ENCODE measurements at places on chromosomes 11 and 22.

DNA sequence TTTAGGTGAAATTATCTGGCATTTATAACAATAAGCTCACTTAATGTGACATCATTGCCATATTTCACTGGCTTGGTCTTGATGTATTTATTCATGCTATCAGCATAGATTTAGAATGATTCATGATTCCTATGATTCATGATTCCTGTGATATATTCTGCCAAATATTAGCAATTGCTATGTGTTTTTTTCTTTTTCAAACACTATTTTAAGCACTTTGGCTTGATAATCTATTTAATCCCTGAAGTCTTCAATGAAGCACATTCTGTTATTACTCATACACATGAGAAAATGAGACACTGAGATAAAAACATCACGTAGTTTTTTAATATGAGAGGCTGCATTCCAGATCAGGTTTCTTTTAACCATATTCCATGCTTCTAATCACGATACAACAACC is 78.5 kb downstream of the LUZP2 start:
- H3K4me1 ChIP-seq = peaks cover 3% of the 10 kb centered on the region
- H3K27ac ChIP-seq = no peak overlapping the region
- H3K4me3 ChIP-seq = no peak overlapping the region
- no peaks in the 10 kb centered on the region for H3K27me3 ChIP-seq

- no peaks in the 10 kb centered on the region for H3K36me3 ChIP-seq
- no peak overlapping the region for H3K4me3 ChIP-seq
- no peak for DNase-seq
- no peaks in the 10 kb centered on the region for H3K4me1 ChIP-seq
- H3K27me3 ChIP-seq = no peaks in the 10 kb centered on the region
These were observed 63.7 kb downstream of the MICAL2 start for GRCh38 chr11:12174128-12174476.

DNA sequence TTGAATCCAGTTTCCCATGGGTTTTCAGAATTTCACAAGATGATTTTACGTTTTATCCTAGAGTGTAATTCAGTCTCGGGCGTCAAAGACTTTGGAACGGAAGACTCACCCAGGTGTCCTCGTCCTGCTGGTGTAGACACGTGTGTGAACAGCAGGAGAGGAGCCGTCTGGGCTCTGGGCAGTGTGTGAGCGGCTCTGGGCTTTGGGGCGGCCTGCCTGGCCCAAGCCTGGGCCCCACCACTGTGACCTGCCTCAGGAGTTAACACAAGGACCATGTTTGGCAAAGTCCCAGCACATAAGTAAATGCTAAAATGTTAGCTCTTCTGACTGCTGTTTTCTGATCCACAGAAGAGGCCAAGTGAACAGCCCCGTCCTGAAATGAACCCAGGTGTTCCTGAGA is 1093.3 kb downstream of the BRD1 start:
- H3K27me3 ChIP-seq = no peaks in the 10 kb centered on the region
- peaks cover 20% of the 10 kb centered on the region for H3K36me3 ChIP-seq
- H3K4me3 ChIP-seq = no peak overlapping the region
- DNase-seq = no peak
- H3K27ac ChIP-seq = peak overlapping the region; percentile 19

GRCh38 chr11:127037001-127037400 is 36.4 kb upstream of the KIRREL3 start:
- H3K36me3 ChIP-seq = no peaks in the 10 kb centered on the region
- H3K4me3 ChIP-seq = no peak overlapping the region
- peaks cover 3% of the 10 kb centered on the region for H3K27me3 ChIP-seq
- DNase-seq = no peak
- H3K27ac ChIP-seq = no peak overlapping the region
- no peaks in the 10 kb centered on the region for H3K4me1 ChIP-seq

DNA sequence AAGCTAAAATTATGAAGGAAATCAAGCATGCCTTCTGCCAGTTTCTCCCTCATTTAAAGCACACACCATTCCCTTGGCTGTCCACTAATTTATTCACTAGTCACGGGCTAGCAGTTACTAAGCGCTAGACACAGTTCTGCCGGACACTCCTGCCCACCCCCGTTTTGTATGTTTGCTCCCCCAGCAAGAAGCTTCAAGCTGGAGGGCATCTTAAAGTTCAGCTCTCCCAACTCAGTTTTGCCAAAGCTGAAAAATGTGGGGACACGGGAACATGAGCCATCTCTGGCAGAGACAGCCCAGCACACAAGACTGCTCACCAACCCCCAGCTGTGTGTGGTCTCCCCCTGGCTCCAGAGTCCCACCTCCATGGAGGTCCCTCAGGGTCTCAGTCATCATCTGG is 263.6 kb downstream of the BRD1 start:
- no peak overlapping the region for H3K27ac ChIP-seq
- H3K4me1 ChIP-seq = peaks cover 7% of the 10 kb centered on the region
- H3K36me3 ChIP-seq = no peaks in the 10 kb centered on the region
- no peak for DNase-seq
- H3K4me3 ChIP-seq = no peak overlapping the region

DNA sequence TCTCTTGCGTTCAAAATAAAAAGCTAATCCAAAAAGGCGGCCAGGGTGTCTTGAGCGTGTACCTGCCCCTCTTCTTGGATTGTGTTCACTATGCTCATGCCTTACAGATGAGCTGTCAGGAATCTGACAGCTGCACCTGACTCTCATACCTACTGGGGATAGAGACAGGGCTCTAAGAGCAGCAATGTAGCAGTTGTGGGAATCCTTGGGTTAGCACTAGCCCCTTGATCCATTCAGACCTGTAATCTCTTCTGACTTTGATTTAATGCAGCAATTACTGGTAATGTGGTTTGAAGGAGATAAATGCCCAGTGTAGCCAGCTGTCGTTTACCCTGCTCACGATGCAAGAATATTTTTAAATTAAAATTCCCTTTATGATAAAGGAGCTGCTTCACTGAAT is 145.8 kb downstream of the APOL5 start:
- no peak overlapping the region for H3K4me3 ChIP-seq
- no peaks in the 10 kb centered on the region for H3K36me3 ChIP-seq
- H3K27me3 ChIP-seq = no peaks in the 10 kb centered on the region
- peaks cover 29% of the 10 kb centered on the region for H3K4me1 ChIP-seq
- H3K27ac ChIP-seq = no peak overlapping the region

DNA sequence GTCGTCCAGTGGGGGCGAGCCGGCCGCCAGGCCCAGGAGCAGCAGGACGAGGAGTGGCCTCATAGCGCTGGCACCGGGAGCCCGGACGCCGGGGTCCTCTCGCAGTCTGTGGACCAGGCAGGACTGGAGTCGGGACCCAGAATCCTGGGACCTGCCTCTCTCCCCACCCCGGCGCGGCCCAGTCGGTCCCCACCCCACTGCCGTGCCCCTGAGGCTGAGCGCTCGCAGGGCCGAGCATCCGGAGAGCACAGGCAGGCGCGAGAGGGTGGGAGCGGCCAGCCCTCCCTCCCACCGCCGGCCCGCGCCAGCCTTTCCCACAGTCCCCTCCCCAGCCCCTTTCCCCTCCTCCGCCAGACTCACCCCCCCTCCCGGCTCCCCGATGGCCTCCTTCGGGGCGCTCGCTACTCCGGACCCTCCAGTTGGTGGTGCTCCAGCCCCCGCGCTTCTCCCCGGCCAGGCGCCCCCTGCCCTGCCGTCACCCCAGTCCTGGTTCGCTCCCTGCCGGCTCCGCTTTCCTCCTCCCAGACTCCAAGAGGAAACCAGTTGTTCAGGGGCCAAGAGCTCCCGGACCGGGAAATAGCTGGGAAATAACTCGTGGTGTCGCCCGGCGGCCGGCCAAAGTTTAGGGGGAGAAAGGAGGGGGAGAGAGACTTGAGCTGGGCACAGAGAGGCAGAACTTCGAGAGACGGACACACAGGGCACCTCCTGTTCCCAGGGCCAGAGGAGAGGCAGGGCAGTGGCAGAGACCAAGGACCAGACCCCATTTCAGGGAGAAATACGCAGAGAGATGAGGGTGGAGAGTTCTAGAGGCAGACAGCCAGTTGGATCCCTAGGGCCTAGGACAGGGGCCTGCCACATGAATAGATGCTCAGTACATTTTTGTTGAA is at the start of gene C1QTNF5:
TSS of gene C1QTNF5 (minus strand) at position 549 of the 887 bp plus-strand sequence. CDS start at position 63, 486 bp downstream.
- DNase-seq = no peak
- H3K4me1 ChIP-seq = peaks cover 39% of the 10 kb centered on the region
- H3K27ac ChIP-seq = no peak within 1 kb of the TSS
- H3K27me3 ChIP-seq = peaks cover 50% of the 10 kb centered on the region
- peak within 1 kb of the TSS; percentile 54 for H3K4me3 ChIP-seq

DNA sequence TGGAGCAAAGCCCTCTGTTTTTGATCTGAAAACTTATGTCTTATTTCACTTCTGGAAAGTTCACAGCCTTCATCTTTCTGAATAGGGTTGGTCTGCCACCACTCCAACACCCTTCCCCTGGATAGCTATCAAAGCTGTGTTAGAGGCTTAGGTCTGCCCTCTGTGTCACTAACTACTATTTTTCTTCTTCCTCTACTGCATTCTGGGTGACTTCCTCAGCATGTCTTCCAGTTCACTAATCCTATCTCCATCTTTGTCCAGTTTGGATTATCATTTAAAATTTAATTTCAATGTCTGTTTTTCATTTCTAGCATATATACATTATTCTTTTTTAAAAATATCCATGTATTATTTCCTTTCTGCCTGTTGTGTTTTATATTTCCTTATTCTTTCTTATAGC is 84.6 kb downstream of the ZNRF3 start:
- peaks cover 28% of the 10 kb centered on the region for H3K4me1 ChIP-seq
- no peak for DNase-seq
- no peak overlapping the region for H3K4me3 ChIP-seq
- peaks cover 15% of the 10 kb centered on the region for H3K36me3 ChIP-seq

- H3K4me1 ChIP-seq = peaks cover 21% of the 10 kb centered on the region
- DNase-seq = no peak
- H3K27me3 ChIP-seq = no peaks in the 10 kb centered on the region
- H3K4me3 ChIP-seq = no peak overlapping the region
- no peaks in the 10 kb centered on the region for H3K36me3 ChIP-seq
These were observed 369.6 kb upstream of the CADM1 start for GRCh38 chr11:115873813-115874212.

- H3K4me1 ChIP-seq = peaks cover 78% of the 10 kb centered on the region
- peak overlapping the region; percentile 68 for H3K4me3 ChIP-seq
- H3K27ac ChIP-seq = no peak overlapping the region
- DNase-seq = no peak
- no peaks in the 10 kb centered on the region for H3K36me3 ChIP-seq
- peaks cover 12% of the 10 kb centered on the region for H3K27me3 ChIP-seq
These were observed 4.7 kb upstream of the NEAT1 start for GRCh38 chr11:65417702-65418430.

DNA sequence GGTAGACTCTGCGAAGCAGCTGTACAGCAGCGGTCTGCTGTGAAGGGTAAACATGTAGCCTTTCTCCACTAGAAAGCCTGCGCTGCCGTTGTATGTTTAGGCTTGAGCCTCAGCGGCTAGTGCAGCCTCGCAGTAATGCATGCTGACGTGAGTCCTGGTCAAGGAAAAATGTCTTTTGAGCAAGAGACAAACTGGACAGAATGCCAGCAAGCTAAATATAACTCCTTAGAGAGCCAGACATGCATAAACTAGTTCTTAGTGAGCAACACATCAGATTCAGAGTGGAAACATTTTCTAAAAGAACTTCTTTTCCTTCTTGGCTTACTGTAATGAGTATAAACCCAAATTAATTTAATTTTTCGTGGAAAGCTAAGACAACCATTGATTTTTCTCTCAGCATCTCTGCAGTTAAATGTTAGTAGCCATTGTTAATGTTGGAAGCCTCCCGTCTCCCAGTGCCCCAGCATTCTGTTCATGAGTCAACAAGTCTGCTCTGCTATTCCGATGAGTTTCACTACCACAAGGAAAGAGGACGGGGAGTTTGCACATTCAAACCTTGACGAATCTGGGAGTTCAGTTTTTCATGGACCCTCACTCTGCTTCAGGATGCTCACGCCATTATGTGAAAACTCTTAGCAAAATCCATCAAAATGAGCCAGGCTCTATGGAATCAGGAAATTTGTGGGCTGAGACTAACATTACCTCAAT is 51.4 kb downstream of the JAM3 start:
- H3K27ac ChIP-seq = peak overlapping the region; percentile 90
- no peak for DNase-seq
- H3K36me3 ChIP-seq = no peaks in the 10 kb centered on the region

- DNase-seq = no peak
- H3K27ac ChIP-seq = no peak overlapping the region
- peaks cover 20% of the 10 kb centered on the region for H3K27me3 ChIP-seq
- H3K4me3 ChIP-seq = peak overlapping the region; percentile 56
These were observed 1.3 kb downstream of the ACTN3 start for GRCh38 chr11:66548041-66548440.

GRCh38 chr22:38696606-38697424 is 3.9 kb downstream of the JOSD1 start:
- peaks cover 50% of the 10 kb centered on the region for H3K4me1 ChIP-seq
- H3K27me3 ChIP-seq = peaks cover 2% of the 10 kb centered on the region
- peak overlapping the region; percentile 94 for H3K4me3 ChIP-seq
- H3K27ac ChIP-seq = peak overlapping the region; percentile 3
- H3K36me3 ChIP-seq = peaks cover 2% of the 10 kb centered on the region
- DNase-seq = no peak

- no peak overlapping the region for H3K4me3 ChIP-seq
- H3K27me3 ChIP-seq = peaks cover 15% of the 10 kb centered on the region
- H3K4me1 ChIP-seq = peaks cover 28% of the 10 kb centered on the region
- H3K27ac ChIP-seq = no peak overlapping the region
- DNase-seq = no peak
These were observed 89.9 kb upstream of the PRDM11 start for GRCh38 chr11:45056529-45056928.

DNA sequence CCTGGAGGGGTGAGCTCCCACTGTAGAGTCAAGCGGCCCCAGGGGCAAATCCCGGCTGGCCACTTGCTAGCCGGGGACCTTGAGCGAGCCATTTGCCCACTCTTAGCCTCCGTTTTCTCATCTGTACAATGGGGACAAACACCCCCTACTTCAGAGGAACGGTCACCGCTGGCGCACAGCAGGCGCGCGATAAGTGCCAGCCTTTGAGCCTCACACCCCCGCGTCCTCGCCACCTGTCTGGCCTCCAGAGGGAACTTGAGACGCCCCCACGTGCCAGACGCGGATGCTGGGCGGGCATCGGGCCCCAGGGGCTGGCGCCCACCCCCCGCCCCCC is 72.6 kb upstream of the TCF20 start:
- H3K36me3 ChIP-seq = no peaks in the 10 kb centered on the region
- H3K27me3 ChIP-seq = peaks cover 13% of the 10 kb centered on the region
- DNase-seq = no peak
- peaks cover 15% of the 10 kb centered on the region for H3K4me1 ChIP-seq
- no peak overlapping the region for H3K27ac ChIP-seq

DNA sequence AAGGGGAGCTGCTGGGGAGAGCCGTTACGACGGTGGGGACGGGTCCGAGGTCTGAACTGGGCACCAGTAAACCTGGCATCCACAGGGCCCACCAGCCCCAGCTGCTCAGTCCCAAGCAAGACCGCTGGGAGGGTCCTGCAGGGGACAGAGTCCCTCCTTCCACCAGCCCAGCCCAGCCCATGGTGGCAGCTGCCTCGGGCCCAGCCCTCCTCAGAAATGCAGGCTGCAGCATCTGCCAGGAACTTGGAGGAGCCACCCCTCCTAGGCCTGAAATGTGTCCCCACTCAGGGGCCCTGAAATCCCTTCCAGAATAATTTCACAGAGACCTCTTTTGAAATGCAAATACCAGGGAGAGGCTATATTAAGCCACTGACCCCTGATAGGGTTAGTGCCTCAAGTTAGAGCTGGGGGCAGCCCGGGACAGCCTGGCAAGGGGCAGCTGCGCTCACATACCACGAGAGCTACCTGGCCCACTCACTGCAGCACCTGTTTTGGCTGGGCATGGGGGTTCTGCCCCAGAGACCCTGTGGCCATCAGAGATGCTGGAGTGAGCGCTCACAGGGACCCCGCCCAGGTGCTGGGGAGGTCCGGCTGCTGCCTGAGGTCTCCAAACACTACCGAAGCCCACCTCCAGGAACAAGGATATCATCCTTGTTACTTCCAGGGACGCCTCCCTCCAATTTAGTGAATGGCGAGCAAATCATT is 53.1 kb downstream of the CELSR1 start:
- H3K36me3 ChIP-seq = peaks cover 3% of the 10 kb centered on the region
- no peak overlapping the region for H3K27ac ChIP-seq
- peaks cover 36% of the 10 kb centered on the region for H3K27me3 ChIP-seq

Data from neural crest cell (in vitro differentiated cells).